Esophagus mucosa (tissue), 1 donor: ENCODE measurements at places on chromosomes 2 and 18.

DNA sequence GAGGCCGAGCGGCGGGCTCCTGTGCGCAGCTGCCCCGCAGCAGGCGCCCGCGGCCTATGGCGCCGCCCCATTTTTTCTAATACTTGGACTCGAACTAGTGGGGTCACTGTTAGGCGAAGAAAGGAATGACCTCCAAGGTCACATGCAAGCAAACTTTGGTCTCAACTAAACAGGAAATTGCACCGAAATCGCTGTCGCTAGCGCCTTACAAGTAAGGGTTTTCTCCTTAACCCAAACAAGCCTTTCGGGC is 339 bp downstream of the ACAA2 start:
- peak; percentile 7 for ATAC-seq

GRCh38 chr2:43073401-43073825 is 153.0 kb downstream of the ZFP36L2 start:
- ATAC-seq, result peak; percentile 34

DNA sequence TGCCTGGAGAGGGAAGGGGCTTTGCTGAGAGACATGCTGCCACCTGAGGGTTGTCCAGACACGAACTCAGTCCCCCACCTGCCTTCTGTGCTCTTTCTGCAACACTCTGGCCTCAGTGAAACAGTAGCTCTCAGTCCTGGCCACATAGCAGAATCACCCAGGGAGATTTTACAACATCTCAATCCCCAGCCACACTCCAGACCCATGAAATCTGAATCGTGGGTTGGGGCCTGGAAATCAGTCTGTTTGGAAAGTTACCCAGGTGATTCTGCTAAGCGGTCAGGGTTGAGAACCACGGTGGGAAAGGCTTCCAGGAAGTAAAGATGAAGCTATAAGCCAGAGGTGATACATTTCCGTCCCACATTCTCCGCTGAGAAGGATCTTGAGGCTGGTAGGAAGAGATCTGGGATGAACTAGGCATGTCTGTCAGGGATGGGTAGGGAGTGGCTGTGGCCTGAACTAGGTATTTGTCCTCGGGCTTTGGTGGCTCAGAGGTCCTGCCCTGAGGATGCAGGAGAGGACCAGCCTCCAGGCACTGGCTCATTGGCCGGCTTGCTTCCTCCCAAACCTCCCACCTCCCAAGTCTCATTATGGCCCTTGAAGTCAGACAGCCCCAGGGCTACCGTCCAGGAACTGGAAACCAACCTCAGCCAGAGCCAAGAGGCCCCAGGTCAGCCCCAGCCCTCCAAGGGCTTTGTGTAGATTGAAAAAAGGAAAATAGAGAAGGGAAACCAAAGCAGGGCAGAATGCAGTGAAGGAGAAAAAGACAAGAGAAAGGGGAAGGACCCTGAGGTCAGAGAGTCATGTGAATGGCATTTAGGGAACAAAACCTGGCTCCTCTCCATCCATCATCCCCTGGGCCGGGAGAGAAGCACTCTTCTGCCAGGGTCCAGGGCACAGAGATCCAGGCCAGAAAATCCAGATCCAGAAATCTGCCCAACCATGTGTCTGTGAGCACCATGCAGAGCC is 119.6 kb downstream of the ZFP36L2 start:
- ATAC-seq, result no peak

- ATAC-seq, result no peak
Observed at GRCh38 chr18:57439609-57439968, 4.4 kb downstream of the ONECUT2 start.

- ATAC-seq, result no peak
Observed at GRCh38 chr2:36290306-36290856, 65.2 kb upstream of the CRIM1 start.

DNA sequence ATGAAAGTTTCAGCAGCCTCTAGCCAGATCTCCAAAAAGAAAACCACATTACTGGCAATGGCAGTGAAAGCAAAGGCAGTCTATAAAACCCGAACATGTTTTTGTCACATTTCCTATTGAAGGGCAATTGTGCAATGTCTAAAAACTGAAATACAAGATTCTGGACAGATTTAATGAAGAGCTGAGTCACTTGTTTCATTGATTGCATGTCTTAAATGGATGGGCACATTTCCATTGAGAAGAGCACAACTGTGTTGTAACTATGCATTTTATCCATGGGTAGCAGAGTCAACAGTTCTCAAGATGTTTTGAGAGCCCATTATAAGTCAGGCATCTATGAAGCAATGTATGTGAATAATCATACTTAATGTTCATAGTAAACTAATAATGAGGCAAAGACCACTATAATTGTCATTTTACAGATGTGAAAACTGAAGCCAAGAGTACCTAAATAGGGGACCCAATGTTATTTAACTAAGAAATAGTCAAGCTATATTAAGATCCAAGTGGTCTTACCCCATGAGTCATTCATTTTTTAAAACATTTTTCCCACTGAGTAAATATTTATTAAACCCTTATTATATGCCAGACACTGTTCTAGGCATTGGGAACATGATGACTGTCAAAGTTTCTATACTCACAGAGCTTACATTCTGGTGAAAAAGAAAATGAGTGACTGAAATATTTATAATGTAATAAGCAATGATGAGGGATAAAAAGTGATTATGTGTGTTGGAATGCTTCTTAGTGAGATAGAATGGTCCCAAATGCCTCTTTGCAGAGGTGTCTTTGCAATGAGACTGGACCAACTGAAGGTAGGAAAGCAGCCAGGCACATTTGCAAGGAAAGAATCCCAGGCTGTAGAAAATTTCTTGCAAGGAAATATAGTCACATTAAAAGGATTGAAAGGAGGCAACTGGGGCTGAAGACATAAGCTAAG is 818.9 kb upstream of the ACVR2A start:
- peak; percentile 83 for ATAC-seq

GRCh38 chr2:101305492-101306078 is 2.9 kb downstream of the RNF149 start:
- peak; percentile 55 for ATAC-seq

- ATAC-seq, result no peak
Observed at GRCh38 chr2:75208738-75209137, 9.4 kb upstream of the TACR1 start.

- peak; percentile 36 for ATAC-seq
Observed at GRCh38 chr2:27291865-27292264, 9.6 kb downstream of the TRIM54 start.

DNA sequence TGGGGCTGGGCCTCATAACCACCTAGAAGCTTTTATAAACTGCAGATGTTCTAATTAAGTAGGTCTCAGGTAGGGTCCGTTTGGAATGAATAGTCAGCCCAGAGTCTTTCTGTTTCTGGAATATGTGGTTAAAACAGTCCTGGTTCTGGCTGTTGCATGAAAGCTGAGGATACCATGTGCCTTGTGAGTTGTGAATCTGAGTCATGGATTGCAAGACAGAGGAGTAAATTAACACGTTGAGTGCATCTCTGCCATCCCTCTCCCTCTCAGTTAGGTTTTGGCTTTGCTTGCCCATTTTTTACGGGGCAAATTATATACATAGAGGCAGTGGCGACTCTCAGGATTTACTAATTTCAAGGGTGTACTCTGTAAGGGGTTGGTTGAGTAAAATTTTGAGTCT is 59.1 kb downstream of the NCK2 start:
- no peak for ATAC-seq

DNA sequence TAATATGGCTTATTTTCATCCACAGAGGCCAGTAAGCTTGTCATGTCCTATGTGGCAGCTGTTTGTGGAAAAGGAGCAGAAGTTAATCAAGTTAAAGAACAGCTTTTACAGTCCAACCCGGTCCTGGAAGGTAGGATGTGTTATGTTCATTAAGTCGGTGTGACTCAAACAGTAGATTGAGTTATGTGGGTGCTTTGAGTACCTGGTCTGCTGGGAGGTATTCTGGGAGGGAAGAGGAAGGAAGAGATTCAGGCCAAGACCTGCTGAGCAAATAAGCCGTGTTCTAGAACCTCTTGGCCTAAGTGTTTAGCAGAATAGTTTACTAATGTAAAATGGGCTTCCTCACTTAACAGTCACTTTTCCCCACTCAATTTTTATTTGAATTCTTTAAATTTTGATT is 96.2 kb downstream of the MYO1B start:
- ATAC-seq, result peak; percentile 78

GRCh38 chr2:189625636-189626035 is 35.6 kb upstream of the ASNSD1 start:
- ATAC-seq, result no peak

DNA sequence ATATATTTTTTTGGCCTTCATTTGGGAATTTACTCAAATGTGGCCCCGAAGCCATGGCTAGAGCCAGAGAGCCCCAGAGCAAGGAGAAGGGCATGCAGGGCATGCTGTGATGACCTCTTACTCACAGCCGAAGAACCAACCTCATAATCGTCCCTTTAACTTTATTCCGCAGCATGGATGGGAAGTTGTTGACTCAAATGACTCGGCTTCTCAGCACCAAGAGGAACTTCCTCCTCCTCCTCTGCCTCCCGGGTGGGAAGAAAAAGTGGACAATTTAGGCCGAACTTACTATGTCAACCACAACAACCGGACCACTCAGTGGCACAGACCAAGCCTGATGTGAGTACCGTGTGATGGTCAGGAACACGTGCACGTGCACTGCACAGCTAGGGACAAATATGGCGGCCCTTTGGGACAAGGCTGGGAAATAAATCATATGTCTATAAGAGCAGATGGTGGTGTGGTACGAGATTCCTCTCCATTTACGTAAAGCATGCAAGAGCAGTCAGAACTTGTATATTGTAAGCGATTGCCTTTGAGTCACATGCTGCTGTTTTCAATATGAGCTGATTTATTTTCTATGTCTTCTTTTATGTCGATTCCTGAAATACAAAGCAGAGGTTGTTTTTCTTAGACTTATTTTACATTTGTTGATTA is 280.9 kb downstream of the NEDD4L start:
- ATAC-seq, result no peak

- ATAC-seq, result no peak
Observed at GRCh38 chr18:5662586-5663090, 118.8 kb upstream of the EPB41L3 start.

GRCh38 chr2:177478029-177478428 is 85.5 kb downstream of the AGPS start:
- ATAC-seq, result no peak

DNA sequence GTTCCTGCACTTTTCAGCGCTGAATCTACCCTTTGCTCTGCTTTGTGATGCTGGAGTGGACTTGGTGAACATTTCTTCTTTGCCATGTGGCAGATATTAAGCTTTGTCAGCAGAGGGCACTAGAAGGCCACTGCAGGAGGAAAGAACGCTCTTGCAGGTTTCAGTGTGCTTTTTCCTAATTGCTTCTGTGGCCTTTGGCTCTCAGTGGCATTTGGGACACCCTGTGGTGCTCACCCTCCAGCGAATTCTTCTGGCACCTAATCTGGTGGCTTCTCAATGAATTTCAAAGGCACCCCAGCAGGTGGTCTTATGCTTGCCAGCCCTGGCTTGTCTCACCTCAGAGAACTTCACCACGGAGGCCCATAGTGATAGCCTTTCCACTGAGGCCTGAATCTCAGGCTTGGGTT is 146.7 kb downstream of the MYO3B start:
- peak; percentile 52 for ATAC-seq

DNA sequence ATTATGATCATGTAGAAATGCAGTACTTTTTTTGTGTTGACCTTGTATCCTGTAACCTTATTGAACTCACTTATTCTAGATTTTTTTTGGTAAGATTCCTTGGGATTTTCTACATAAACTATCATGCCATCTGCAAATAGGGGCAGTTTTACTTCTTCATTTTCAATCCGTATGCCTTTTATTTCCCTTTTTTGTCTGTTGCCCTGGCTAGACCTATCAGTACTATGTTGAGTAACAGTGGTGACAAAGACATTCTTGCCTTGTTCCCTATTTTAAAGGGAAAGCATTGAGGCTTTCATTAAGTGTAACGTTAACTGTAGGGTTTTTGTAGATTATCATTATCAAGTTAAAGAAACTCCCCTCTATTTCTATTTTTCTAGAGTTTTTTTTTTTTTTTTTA is 92.3 kb downstream of the LYPD1 start:
- no peak for ATAC-seq

GRCh38 chr2:153917570-153917969 is 45.8 kb downstream of the GALNT13 start:
- ATAC-seq, result no peak

DNA sequence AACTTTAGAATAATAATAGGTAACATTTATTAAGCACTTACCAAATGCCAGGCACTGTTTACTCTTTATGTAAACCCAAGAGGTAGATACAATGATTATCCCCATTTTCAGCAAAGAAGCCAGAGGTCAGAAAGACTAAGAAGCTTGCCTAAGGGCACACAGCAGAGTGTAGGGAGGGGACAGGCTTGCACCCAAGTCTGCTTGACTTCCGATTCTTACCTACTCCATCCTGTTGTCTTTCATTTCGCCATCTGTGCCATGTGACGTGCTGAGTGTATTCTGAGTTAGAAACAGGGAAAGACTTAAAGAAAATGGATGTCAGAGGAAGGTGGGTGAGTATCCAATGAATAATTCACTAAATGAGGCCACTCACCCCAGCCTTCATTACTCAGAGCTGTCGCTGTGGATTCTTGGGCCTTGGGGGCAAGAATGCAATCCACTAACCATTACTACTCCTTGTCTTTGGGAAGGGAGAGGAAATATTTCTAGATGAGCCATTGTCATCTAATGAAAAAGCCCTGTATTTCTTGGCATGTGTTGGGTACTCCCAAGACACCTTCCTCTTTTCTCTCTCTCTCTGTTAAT is 76.4 kb upstream of the BCL11A start:
- ATAC-seq, result no peak

DNA sequence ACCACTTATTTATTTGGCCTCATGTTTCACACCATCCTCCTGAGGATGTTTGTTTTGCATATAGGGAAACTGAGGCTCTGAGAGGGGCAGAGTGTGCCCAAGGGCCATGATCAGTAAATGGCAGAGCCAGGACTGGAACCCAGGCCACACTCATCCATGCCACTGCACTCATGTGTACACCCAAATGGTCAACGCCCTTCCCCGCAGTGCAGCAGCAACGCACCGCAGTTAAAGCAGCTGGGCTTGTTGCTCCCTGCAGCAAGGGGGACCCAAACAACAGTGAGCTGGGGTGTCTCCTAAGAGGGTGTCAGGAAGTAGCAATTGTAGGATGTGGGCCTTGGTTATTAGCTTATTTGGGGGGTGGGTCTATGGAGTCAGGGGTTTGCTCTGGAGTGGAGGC is 36.6 kb downstream of the ZAP70 start:
- ATAC-seq, result no peak

DNA sequence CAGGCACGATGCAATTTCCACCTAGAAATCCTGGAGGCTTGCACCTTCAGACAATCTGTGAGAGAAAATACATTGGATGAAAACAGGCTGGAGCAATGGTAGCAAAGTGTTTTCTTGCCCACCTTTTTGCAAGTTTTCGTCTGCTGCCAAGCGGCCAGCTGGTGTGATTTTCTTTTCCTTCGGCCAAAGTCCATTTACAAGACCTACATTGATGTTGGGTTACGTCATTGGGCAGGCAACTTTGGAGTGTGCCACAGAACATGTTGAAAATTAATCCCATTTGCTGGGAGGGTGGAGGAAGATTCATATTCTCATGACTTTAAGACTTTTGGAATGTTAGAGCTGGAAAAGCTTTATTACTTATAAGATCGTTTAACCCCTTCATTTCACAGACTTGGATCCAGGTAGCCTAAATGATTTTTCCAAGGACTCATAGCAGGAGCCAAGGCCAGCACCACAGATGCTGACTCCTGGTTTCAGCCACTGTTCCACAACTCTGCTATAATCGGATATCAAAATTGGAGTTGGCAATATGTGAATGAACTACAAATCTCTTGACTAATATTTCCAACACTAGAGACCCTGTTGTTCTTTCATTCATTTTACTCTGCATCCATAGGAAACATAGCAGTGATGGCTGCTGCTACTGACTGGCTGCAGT is 352.1 kb downstream of the RND3 start:
- ATAC-seq, result no peak
